ENCODE measurements at places on chromosomes 6 and 20.

DNA sequence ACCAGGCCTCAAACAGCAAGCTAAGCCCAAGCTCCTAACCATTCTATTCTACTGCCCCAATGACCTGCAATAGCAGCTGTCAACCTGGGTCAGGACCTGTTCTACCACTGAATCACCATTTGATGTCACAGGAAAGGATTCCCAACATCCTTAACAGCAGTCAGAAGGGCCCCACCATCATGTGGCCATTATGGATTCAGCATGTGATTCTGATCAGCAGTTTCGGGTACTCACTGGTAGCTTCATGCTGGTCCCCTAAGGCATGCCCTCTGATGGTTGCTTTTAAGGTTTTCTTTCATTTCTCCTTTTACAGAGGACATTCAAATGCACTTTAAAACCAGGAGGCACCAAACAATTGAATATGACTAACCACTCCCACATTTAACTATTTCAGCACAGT lies 37.3 kb upstream of the MAP7 start:
- DNase-seq: no peak

- no peak for DNase-seq
Measured at GRCh38 chr6:132749111-132749510, 8.6 kb downstream of the VNN2 start.

DNA sequence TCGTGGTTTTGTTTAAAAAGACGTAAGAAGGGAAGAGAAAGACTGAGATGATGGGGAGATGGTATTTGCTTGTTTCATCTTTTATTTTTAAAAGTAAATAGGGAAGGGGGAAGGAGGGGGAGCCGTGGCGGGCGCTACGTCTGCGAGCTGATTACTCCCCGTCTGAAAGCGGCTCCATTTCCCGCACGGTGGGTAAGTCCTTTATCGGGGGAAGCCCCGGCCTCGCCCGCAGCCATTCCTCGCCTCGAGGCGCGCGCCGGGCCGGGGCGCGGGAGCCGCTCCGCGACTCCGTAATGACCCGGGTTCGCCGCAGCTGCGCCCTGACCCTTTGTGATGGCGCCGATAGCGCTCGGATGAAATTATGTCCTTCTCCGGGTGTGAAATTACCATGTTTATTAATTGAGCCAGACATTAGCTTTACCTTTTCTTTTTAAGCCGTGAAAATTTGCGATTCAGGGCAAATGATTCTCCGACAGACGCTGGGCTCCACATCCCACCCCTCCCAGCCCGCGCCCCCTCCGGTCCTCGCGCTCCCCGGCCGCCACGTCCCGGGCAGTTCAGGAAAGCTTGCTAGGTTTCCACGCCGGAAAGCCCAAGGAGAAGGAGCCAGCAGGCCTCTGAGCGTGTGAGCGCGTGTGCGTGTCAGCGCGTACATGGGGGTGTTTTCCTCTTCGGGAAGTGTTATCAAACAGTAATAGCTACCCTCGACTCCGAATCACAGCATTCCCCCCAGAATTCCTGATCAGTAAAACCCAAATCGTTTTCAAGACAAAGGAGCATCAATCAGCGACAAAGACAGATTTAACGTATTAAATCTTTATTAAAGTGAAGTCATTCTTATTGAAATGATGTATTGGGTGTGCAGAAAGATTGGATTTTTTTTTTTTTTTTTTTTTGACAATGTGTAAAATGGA lies 30.0 kb downstream of the TFAP2A start:
- no peak for DNase-seq

DNA sequence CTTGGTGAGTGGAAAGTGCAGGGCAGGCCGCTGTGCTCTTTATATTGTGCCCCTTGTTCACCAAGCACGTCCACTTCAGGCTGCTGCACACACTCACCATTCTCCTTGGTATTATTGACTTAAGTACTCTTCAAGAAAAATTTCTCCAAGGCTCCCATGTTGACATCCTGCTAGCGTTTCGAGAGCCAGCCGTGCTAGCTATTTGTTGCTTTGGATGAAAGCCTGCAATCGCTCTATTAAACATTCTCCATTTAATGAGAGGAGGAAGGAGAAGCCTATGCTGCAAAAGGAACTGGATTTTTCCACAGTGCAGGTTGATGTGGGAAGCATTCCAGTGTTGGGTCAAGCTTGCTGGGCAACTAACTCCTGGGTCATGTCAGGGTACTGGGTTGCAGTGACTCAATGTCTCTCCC lies 113.5 kb downstream of the CD83 start:
- DNase-seq: no peak

GRCh38 chr6:57198926-57199636 lies 23.0 kb downstream of the RAB23 start:
- no peak for DNase-seq

- peak; percentile 87 for DNase-seq
Measured at GRCh38 chr20:62651285-62652021, 9.2 kb downstream of the SLCO4A1 start.

- peak; percentile 60 for DNase-seq
Measured at GRCh38 chr20:4795394-4795793, 73.7 kb downstream of the PRND start.

DNA sequence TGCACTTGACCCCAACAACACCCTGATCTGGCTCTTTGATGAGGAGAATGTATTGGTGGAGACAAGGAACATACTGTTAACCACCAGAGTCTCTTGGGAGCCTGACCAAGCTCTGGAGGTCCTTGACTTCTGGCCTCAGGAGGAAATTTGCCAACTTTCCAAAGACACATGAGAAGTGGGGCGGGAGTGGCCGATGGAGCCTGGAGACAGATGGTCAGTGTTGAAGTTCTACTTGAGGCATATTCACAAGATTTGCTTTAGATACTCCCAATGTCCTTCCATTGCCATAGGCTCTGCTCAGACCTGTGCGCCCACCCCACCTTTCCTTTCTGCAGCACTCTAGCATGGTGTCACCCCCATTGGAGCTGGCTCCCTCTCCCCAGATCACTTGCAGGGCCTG lies 241.0 kb downstream of the SLC24A3 start:
- DNase-seq: no peak

DNA sequence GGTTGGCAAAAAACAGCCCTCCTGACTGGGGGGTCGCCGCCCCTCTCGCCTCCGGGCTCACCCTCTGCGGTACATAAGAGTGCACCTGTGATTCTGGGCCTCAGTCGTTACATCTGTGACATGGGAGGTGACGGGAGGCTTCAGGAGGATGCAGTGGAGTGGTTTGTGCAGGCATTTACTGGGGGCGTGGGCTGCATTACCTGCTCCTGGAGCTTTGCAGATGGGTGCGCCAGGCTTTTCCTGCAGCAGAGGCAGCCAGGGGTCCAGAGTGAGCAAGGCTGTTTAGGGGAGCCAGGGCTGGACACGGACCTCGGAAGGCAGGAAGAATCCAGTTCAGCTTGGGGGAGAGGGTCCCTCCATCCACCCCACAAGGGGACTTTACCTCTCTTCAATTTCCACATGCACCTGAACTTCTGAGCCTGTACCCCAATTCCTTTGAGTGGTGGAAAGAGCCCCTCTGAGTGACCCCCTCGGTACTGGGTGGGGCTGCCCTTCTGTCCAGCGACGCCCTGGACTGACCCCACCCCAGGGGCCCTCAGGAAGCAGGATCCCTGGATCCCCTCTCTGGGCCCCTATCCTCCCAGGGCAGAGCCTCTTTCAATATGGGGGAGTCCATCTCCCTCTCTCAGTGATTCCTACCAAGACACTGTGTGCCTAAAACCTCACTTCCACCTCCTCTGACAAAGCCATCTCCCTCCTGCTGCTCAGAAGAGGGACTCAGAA lies 134.0 kb downstream of the TAF4 start:
- peak; percentile 4 for DNase-seq

GRCh38 chr20:16083639-16084280 lies 489.5 kb downstream of the KIF16B start:
- DNase-seq: no peak

- DNase-seq: peak; percentile 48
Measured at GRCh38 chr6:90103056-90103800, 193.4 kb downstream of the BACH2 start.

DNA sequence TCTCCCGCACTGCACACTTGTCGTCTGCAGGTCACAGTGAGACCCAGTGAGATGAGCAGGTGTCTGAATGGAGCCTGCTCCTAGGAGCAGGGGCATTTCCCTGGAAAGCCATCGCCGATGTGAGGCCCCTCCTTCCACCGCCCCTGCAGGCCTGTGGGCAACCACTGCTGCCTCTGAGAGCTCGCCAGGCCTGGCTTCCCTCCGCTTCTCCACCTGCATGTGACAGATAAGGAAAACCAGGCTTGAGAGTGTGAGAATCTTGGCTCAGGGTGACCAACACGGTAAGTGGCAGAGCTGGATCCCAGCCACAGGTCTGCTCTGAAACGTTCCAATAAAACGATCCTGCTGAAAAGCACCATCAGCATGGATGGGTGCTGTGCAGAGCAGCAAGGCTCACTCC lies 332.8 kb downstream of the CDH4 start:
- no peak for DNase-seq

Data from CD4-positive, alpha-beta T cell treated with Interleukin-15 for 1 hour (primary cell).